ENCODE measurements at places on chromosomes 7 and 10.
A peak's percentile ranks its signal among the peaks of the same experiment; 100 is the strongest.

- no peak for DNase-seq
These were observed 31.6 kb downstream of the CCDC3 start for GRCh38 chr10:12969951-12970350.

GRCh38 chr10:95560278-95561176, 644 bp downstream of the SORBS1 start:
- peak; percentile 14 for DNase-seq

- no peak for DNase-seq
These were observed 551.0 kb upstream of the ZWINT start for GRCh38 chr10:56912043-56912442.

- DNase-seq: no peak
These were observed 29.5 kb downstream of the CTNNA3 start for GRCh38 chr10:67666416-67667034.

- DNase-seq: no peak
These were observed 518.2 kb downstream of the DNAJB6 start for GRCh38 chr7:157855016-157855415.

- DNase-seq: no peak
These were observed 39.9 kb upstream of the TMEM229A start for GRCh38 chr7:124072603-124073309.
